PC-9 (cell line): ENCODE measurements at places on chromosomes 12 and 14. TPM values are rescaled to one million over a fixed set of nuclear protein-coding genes. Genes with fewer than 3 reads are reported as not detected.

The TAS2R43 gene
- 1.1 and 1.5 TPM in 2 replicates for total RNA-seq

The RASSF9 gene
- 0.46 and 0.95 TPM in 2 replicates for total RNA-seq

The FGF23 gene
- total RNA-seq, result not detected in 2 replicates

- no peak for DNase-seq
These were observed 71.9 kb upstream of the TCL1B start for GRCh38 chr14:95614349-95614748.

GRCh38 chr14:29716150-29716549 lies 211.5 kb downstream of the PRKD1 start:
- no peak for DNase-seq

- no peak for DNase-seq
These were observed 279.0 kb downstream of the SLC16A7 start for GRCh38 chr12:59874781-59875180.

- DNase-seq, result no peak
These were observed 16.9 kb downstream of the LTBP2 start for GRCh38 chr14:74595006-74595735.

DNA sequence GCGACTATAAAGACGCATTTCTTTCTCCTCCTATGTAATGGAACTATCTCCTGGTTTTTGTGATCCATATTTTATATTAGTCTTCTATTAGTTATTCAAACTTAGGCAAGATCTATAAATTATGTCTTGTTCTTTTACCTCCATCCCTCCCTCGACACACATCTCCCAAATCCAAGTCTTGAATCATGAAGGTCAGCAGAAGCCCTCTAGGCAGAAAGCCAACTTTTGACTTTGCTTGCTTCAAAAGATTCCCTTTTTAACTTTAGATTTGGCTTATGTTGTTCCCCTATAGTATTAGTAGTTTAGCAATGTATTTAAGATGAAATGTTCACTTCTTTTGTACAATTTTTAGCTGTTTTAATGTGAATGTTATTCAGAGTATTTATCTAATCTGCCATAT lies 689.8 kb downstream of the SLC6A15 start:
- DNase-seq, result no peak
